ENCODE measurements at places on chromosomes 4 and X.

GRCh38 chr4:2142630-2143427 lies 83.7 kb downstream of the NAT8L start:
- no peak for DNase-seq

GRCh38 chrX:148723551-148723950 lies 223.1 kb downstream of the AFF2 start:
- no peak for DNase-seq

- DNase-seq = no peak
Measured at GRCh38 chr4:54495091-54495490, 162.7 kb upstream of the KIT start.

GRCh38 chr4:41389356-41389755 lies 132.6 kb downstream of the UCHL1 start:
- no peak for DNase-seq
